Stimulated activated naive B cell treated with anti-CD40 and anti-IgM and Interleukin-4, amounts not matched to agents 10 μg/mL and 1 μg/mL and 100 μg/mL, for 72 hours (primary cell): ENCODE measurements at places on chromosomes 13 and 19.

GRCh38 chr19:44728178-44728577 lies 20.3 kb upstream of the BCL3 start:
- no peak for DNase-seq
- no peaks in the 10 kb centered on the region for H3K27me3 ChIP-seq
- no peaks in the 10 kb centered on the region for H3K36me3 ChIP-seq
- peak overlapping the region; percentile 75 for H3K27ac ChIP-seq
- peaks cover 30% of the 10 kb centered on the region for H3K4me1 ChIP-seq
- H3K4me3 ChIP-seq = no peak overlapping the region

- H3K36me3 ChIP-seq = peaks cover 66% of the 10 kb centered on the region
- H3K4me1 ChIP-seq = peaks cover 9% of the 10 kb centered on the region
- H3K27ac ChIP-seq = peak overlapping the region; percentile 17
Observed at GRCh38 chr13:111256458-111256857, 64.0 kb upstream of the TEX29 start.

GRCh38 chr13:46321494-46322225 lies 65.4 kb downstream of the RUBCNL start:
- H3K27ac ChIP-seq = peak overlapping the region; percentile 67
- no peaks in the 10 kb centered on the region for H3K27me3 ChIP-seq
- no peaks in the 10 kb centered on the region for H3K36me3 ChIP-seq

DNA sequence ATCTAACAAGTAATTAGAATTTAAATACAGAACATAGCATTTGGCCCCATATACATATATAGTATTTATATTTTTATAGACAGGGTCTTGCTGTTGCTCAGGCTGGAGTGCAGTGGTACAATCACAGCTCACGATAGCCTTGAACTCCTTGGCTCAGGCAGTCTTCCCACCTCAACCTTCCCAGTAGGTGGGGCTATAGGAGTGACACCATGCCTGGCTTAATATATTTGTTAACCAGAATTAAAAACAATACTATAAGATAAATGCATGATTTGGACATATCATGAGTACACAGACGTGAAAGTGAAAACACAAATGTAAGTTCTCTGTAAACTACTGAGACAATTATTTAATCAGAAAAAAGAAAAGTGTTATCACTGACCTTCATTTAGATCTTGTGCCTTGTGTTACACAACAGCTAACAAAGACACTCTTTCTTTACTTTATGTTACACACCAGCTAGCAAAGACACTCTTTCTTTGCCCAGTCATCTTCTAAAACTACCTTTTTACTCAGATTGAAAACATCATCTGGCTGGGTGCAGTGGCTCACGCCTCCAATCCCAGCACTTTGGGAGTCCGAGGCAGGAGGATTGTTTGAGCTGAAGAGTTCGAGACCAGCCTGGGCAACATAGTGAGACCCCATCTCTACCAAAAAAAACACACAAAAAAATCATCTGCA lies 22.6 kb downstream of the CARS2 start:
- no peaks in the 10 kb centered on the region for H3K27me3 ChIP-seq
- DNase-seq = no peak
- no peak overlapping the region for H3K27ac ChIP-seq
- peaks cover 41% of the 10 kb centered on the region for H3K36me3 ChIP-seq

DNA sequence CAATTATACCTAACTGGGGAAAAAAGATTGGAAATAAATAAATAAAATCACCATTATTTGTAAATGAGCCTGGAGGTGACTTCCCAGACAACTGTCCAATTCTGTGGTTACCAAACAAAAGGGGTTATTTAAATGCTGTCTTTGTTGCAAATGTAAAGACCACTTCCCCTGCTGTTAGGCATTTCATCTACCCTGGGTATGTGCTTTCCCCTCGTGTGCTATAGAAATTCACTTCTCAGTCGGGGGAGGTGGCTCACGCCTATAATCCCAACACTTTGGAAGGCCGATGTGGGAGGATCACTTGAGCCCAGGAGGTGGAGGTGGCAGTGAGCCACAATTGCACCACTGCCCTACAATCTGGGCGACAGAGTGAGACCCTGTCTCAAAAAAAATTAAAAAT lies 101.9 kb upstream of the AKAP11 start:
- H3K36me3 ChIP-seq = peaks cover 10% of the 10 kb centered on the region
- H3K4me1 ChIP-seq = no peaks in the 10 kb centered on the region
- no peaks in the 10 kb centered on the region for H3K27me3 ChIP-seq
- H3K27ac ChIP-seq = no peak overlapping the region

- H3K4me3 ChIP-seq = no peak overlapping the region
- no peak overlapping the region for H3K27ac ChIP-seq
- no peaks in the 10 kb centered on the region for H3K36me3 ChIP-seq
Observed at GRCh38 chr13:103618151-103618550, 551.9 kb upstream of the SLC10A2 start.
